Sigmoid colon (tissue), 7 donors: ENCODE measurements at places on chromosomes 7 and 10. TPM values are rescaled to one million over a fixed set of nuclear protein-coding genes. Genes with fewer than 3 reads are reported as not detected.
A peak's percentile ranks its signal among the peaks of the same experiment; 100 is the strongest.

TMEM60 gene
- total RNA-seq: 5.7 TPM

DNA sequence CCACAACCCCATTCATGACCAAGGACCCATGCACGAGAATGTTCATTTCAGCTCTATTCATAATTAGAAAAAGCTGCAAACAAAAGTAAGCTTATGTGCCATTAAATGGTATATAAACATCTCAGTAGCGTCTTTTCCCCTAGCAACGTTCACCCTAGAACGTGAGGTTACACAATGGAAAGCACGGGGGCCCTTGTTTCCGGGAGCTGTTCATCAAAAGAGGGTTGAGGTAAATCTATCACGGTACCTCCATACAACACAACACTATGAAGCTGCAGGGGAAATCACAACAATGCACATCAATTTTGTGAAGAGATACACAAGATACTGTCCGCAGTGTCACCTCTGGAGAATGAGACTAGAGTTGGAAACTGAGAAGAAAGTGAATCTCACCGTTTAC lies 80.9 kb upstream of the DDC start:
- no peak for DNase-seq

DNA sequence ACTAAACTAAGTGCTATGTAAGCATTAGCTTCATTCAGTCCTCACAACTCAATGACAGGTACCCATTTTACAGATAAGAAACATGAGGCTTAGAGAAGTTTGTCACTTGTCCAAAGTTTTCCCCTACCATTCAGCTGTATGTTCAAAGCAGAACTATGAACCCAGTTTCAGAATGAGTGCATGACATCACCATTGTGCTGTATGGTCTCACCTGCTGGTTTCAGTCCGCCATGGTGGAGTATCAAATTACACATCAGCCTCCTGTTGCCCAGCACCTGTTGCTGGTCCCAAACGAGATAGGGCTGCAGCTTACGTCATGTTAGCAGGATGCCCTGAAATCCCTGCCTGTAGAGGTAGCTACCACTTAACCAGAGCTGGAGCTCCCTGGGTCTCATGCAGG lies 95.0 kb downstream of the DYNC1I1 start:
- no peak for DNase-seq

DNA sequence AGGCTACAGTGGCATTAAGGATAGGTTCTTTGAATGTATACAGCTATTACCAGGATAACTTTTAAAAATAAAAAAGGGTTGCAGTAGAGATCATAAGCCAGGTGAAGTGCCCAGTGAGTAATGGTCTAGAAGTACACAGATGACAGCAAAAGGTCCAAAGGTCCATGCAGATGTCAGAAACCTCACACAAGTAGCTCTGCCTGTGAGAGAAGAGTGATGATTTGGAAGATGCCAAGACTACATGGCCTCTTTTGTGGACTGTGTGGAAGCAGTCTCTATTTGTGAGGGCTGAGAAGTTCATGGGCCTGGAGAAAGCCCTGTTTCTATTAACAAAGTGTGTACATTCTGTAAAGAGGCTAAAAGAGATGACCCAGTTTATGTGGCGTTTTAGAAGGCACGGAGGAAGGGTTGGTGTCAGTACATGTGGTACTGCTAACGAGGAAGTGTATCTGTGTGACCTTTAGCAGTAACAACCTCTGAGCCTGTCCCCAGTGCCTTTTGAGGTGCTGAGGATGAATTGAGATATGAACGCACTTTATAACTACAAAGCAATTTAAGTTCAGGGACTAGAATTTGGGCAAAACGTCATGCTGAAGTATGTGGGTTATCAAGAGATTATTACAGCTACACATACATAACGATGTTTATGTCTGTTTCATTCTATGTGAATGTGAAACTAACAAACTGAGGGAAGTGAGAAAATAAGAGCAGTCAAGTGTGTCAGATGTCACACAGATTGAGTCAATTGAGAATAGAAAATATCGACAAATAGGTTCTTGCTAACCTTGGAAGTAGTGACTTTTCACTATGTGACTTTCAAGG lies 7.6 kb downstream of the CYCS start:
- DNase-seq: no peak

DNA sequence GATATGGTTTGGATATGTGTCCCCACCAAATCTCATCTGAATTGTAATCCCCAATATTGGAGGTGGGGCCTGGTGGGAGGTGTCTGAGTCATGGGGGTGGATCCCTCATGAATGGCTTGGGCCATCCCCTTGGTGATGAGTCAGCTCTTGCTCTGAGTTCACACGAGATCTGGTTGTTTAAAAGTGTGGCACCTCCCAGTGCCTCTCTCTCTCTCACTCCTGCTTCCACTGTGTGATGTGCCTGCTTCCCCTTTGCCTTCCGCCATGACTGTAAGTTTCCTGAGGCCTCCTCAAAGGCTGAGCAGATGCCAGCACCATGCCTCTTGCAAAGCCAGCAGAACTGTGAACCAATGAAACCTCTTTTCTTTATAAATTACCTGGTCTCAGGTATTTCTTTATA lies 4.8 kb upstream of the GCK start:
- DNase-seq: no peak

TRIM50 gene
- total RNA-seq: 0.71 TPM

DNA sequence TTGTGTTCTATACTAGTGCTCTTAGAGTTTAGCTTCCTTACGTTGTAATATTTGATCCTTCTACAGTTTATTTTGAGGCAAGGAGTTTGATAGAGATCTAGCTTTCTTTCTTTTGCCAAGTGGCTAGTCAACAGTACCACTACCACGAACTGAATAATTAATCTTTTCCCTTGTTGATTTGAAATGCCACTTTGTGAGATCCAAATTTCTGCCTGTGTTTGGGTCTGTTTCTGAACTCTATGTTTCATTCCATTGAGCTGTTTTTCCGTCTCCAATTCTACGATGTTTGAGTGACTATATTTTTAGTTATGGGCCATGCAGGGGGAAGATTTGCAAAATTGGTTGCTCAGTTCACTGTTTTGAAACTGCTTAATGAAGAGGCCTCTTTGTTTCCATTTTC lies 134.7 kb downstream of the KIAA1217 start:
- DNase-seq: no peak

- no peak for DNase-seq
Observed at GRCh38 chr10:92732958-92733357, 43.2 kb downstream of the HHEX start.

DNA sequence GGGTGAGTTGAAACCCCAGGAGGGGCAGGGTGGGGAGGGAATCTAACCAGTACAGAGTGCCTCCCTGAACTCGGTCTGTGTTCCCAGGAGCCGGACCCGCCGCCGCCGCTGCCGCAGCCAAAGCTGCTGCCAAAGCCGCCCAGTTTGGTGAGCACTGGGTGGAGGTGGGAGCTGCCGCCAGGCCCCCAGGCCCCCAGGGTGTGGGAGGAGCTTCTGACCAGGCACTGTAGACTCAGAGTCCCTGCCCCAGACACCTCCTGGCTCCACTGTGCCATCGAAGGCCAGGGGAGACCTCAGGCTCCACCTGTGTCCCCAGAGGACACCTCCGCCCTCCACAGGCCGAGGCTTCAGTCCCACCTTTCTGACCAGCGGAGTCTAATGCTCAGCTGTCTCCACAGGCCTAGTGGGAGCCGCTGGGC lies 20.4 kb upstream of the LIMK1 start:
- DNase-seq: no peak

- DNase-seq: no peak
Observed at GRCh38 chr7:92641921-92642511, 51.8 kb upstream of the FAM133B start.

TMEM176A gene
- 20.4 TPM for total RNA-seq

DNA sequence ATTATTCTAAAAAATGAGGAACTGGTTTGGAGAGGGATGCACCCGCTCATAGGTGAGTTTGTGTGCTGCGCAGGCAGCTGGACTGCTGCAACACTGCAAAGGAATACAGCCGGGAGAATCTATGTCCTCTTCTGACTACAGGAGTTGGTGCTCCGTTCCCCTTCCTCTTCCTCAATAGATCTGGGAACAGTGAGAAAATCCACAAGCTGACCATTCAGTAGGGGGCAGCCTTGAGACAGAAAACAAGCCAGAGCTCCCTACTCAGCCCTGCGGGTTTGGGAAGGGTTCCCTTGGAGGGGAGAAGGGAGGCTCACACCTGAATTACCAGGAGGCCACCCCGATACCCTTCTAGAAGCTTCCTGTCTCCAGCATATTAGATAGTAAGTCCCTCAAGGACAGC lies 87.3 kb upstream of the FOXI2 start:
- DNase-seq: no peak

DNA sequence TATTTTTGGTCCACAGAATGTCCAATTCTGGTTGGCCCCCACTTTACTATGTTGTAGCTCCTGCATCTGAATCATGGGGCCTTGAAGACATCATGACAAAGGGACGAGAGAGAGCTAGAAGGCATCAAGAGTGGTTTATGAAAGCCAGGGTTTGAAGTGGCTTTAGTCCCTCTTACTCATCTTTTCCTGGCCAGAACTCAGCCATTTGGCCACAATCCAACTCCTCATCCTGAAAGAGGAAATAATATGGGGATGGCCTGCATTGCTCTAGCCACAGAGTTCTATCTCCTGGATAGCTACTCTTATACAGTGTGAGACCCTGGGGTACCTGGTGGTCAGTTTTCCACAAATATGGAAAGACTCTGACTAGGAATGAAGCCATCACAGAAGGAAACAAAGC lies 418.9 kb downstream of the XPNPEP1 start:
- DNase-seq: no peak

- DNase-seq: peak; percentile 80
Observed at GRCh38 chr7:22445140-22445743, 54.7 kb downstream of the STEAP1B start.

DNA sequence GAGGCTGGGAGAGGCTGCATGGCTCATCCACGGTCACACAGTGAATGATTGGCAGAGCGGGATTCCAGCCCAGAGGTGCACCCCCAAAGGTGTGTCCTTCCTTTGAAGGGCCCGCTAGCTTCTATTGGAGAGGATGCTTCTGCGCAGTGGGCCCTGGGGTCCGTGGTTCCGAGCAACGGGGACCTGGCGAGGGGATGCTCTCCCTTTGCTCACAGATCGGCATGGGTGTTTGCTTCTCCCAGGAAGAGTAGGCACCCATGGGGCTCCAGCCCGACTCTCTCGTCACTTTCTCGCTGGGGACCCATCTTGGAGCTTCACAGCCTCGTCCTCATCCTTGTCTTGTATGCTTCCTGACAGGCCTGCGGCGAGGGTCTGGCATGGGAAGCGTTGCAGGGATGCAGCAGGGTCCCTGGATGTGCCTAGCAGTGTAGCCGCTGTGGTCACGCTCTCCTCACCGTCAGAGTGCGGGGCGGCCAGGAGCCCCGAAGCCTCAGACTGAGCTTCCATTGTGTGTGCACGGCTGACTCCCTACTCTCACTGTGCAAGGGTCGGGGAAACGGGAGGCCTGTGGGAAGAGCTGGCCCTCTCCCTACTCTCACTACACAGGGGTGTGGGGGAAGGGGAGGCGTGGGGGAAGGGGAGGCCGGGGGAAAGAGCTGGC lies 538.5 kb upstream of the FOXK1 start:
- no peak for DNase-seq

- no peak for DNase-seq
Observed at GRCh38 chr10:125824736-125825135, 1.4 kb downstream of the BCCIP start.

DNA sequence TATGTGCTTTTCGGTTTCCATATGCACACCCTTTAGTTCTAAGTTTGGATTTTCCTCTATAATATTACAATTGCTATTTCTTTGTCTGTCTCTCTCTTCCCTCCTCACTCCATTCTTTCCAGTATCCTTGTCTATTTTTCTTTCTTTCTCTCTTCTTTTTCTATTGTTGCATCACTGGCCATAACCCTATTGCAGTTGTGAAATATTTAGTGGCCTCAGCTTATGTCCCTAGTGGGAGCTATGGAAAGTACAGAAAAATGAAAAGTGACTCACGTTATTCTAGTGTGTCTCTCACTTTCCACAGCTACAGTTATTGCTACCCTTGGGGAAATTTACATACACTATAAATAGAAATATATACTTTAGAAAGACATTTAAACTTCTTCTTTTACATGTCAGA lies 59.1 kb downstream of the CNTNAP2 start:
- no peak for DNase-seq

EBLN1 gene
- not detected for total RNA-seq

GHRHR gene
- not detected for total RNA-seq

MUC12 gene
- total RNA-seq: 2.0 TPM

GRCh38 chr10:15813415-15813814 lies 46.9 kb downstream of the MINDY3 start:
- DNase-seq: no peak

DNA sequence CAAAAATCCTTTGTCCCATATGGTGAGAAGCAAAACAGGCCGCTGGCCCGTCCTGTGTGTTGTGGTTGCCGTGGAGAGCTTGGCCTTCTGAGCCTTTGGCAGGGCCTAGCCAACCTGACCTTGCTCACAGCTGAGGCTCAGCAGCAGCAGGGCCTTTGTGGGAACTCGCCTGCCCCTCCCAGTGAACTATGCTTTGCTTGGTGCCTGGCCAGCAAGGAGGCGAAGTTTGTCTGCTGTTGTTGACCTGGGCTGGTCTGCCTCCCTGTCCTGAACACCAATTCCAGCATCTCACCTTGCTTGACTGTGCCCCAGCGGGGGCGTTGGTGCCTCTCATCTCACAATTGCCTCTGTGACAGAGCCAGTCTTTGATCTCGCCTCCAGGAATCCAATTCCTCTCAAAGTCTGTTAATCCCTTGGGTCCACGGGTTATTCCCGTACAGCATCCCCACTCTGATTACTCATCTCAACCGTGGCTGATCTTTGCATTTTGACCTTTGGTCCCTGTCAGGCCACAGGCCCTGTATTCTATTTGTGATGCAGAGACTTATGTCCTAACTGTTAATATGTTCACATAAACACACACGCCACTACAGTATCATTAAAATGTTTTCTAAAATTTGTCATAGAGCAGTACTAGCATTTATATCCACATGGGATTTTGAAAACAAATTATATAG lies 22.6 kb downstream of the EPDR1 start:
- DNase-seq: peak; percentile 73

DNA sequence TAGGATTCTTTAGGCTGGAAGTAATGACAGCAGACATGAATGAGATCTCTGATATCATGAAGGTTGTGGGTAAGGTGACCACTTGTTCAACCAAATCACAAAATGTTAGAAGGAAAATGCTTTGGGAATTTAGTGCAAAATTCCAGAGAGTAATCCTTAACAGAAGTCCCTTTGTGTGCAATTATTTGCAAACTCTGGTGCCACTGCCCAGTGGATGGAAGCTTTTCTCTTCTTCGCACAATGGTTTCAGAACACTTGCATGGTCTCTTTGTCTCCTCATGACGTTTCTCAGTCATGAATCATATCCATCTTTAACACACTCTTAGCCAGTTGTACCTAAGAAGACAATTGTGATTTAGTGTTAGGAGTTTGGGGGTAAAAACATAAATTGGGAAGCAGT lies 570.4 kb upstream of the ANKRD30A start:
- no peak for DNase-seq

GRCh38 chr7:24911213-24911603 lies 68.8 kb downstream of the OSBPL3 start:
- no peak for DNase-seq
